ENCODE measurements at places on chromosomes 3 and 15.

DNA sequence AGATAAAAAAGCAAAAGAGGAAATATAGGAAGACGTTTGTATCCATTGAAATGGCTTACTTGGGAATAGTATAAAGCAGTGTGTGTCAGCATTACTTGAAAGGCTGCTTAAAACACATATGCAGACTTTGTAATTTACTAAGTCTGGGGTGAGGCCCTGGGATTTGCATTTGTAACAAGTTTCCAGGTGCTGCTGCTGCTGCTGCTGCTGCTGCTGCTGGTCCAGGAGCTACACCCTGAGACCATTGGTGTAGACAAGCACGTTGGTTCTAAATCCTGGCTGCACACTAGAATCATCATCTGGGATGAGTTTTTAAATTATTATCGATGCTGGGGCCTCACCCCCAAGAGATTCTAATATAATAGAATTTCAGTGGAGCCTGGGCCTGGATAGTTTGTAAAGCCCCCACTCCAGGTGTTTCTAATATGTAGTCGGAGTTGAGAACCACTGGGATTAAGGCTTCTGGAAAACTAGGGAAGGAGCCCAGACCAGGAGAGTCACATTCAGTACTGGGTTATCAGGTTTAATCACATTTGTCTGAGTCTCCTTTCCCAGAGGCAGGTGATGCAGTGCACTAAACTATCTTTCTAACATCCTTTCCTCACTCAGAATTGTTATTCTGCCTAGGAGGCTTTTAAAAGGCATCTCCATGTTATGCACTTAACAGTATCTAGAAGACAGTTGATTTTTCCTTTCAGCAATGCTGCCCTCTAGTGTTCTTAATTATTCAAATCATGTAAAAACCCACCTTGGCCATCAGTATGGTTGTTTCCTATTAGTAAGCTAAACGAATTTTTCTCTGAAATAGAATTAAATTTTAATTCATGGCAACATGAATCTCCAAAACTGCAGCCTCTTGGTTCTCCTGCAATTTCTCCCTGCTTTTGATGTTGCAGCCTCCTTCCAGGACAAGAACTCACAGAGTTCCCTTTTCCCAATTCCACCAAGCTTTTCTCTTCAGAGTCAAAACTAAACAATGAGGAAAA lies 45.4 kb downstream of the SSR3 start:
- no peak for DNase-seq

- DNase-seq = no peak
These were observed 13.2 kb upstream of the GPR160 start for GRCh38 chr3:170024581-170024980.

DNA sequence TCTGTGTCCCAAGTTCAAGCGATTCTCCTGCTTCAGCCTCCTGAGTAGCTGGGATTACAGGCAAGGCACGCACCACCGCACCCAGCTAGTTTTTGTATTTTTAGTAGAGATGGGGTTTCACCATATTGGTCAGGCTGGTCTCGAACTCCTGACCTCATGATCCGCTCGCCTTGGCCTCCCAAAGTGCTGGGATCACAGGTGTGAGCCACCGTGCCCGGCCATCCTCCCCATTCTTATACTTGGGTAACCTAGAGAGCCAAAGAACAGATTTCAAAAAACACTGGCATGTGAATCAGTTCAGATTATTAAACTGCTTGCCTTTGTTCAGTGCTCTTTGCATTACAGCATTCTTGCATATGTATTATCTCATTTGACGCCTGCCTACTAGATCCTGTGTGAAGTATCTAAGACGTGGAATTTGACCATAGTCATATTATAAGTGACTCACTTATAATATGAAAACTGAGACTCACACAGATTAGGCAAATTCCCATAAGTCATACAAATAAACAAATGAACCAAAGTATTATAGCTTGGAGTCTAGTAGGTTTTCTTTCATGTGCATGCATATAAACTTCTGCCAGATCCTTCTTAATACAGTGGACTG lies 123.5 kb downstream of the UNC13C start:
- no peak for DNase-seq

DNA sequence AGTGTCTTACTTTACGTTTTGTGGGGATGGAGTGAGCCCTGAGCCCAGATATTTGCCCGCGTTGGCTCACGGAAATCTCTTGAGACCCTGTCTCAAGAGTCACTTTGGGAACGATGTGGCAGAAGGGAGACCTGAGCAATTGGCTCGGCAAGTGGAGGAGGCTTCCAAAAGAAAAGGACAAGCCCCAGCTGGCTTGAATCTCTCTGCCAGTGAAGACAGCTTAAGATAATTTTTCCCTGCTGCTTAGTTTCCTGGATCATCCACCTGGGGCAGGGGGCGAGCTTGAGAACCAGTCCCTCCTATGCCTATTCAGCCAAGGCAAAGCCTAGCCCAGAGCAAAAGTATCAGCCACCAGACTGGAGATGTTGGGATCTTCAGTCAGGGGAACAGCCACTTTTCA lies 708 bp downstream of the SEC22A start:
- no peak for DNase-seq

- DNase-seq = no peak
These were observed 537.7 kb upstream of the MDFIC2 start for GRCh38 chr3:70849911-70850699.

DNA sequence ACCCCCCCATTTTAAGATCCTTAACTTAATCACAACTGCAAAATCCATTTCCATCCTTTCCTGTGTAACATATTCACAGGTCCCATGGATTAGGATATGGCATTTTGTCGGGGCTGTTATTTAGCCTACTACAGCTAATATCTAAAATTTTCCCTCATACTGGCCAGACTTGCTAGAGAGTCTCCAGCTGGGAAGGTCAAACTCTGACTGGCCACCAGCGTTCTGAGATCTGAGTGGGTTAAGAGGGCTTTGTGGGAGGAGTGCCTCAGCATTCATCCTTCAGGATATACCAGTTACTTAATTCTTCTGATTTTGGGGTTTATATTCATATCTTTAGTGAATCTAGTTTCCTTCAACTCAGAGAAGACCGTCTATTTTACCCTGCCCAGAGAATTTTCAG lies 17.7 kb downstream of the TM4SF18 start:
- DNase-seq = no peak

GRCh38 chr3:125120379-125121122 lies 64.8 kb upstream of the HEG1 start:
- DNase-seq = no peak

DNA sequence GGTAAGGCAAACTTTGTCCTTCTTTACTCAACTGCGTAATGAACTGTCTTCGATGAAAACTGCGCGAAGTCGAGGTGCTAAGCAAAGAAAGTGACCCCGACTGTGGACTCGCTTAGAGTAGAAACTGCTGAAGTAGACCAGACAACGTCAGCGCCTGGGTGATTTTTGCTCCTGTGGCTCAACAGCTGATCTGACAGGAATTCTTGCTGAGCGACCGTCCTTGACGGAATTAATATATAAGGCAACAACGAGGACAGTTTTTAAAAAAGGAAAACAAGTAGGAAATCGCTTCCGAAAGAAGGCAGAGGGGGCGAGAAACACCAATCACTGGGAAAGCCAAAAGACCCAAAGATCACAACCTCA lies 541 bp downstream of the RPS27L start:
- no peak for DNase-seq

DNA sequence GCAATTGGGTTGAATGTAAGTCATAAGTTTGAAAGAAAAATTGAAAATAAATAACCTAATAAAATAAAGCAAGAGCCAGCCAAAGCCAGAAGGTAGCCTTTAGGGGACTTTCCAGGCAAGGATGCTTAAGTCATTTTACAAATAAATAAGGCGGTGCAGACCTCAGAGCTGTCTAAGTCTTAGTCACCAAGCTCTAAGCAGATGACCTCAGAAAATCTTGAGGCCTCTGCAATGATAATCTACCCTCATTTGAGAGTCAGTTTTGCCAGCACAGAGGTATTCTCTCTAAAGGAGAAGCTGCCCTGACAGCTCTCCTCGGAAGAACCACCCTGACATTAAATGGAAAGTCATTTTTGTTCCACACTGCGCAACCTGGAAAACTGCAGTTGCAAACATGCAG lies 113.9 kb downstream of the OXNAD1 start:
- no peak for DNase-seq

- DNase-seq = no peak
These were observed 70.0 kb upstream of the HEG1 start for GRCh38 chr3:125125821-125126245.

- DNase-seq = no peak
These were observed 172.5 kb upstream of the CDIN1 start for GRCh38 chr15:36406911-36407310.

GRCh38 chr15:48185529-48185928 lies 5.9 kb upstream of the CTXN2 start:
- DNase-seq = no peak

GRCh38 chr15:90650117-90650955 lies 66.8 kb upstream of the BLM start:
- DNase-seq = no peak

GRCh38 chr3:105345156-105345555 lies 21.6 kb upstream of the ALCAM start:
- no peak for DNase-seq

GRCh38 chr3:117589454-117589853 lies 879.9 kb downstream of the TUSC7 start:
- DNase-seq = no peak

GRCh38 chr3:13235897-13236296 lies 162.7 kb upstream of the IQSEC1 start:
- no peak for DNase-seq

DNA sequence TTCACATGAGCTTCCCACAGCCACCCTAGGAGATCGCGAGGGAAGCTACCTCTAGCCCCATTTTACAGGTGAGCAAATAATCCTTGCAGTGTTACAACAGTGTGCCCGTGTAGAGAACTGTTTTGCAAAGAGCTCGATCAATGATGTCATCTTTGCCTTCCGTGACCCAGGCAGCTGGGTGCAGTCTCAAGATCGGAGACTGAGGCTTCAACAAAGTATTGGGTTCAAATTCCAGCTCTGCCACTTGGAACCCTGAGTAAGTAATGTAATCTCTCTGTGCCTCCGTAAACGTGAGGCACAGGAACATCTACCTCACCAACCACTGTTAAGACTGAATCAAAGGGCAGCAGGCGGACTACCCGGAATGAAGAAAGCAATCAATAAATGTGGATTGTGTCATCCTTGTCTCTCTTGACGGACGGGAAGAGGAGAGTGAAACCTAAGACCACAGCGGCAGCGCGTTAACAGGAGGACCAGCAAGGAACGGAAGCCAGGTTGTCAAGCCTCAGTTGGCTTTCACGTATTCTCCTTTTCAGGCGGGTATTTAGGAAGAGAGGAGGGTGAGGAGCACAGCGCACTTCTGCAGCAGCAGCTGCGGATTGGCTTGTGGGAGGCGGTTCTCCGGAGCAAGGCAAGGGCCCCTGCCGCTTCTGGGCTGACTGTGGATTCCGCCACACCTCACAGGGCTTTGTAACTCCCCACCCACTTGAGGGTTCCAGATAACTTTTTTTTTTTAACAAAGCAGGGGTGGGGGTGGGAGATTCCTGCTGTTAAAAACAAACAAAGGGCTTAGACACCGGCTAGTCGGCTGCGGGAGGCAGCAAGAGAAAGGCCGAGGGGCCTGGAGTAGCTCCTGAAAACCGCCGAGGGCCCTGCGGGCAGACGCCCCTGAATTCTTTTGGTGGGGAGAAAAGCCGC lies 1.5 kb upstream of the SMAD3 start:
- DNase-seq = no peak

GRCh38 chr3:42655980-42656679 lies 2.6 kb downstream of the ZBTB47 start:
- DNase-seq = no peak

DNA sequence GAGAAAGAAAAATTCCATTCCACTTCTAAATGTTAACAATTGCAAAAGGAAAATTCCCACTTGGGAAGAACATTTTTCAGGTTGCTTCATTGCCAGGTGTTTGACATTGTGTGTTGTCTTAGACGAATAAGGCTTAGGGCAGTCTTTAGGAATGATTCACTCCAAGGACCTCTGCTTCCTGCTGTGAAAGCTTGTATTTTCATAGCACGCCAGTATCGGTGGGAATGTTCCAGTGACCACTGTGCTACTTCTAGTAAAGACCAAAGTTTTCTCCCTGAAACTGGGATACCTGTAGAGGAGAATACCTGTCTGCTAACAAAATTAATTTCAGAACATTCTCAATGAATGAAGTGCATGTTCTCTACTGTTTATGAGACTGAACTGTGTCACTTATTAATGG lies 64.1 kb downstream of the CDIN1 start:
- DNase-seq = no peak
